Activated CD4-positive, alpha-beta T cell treated with anti-CD3 and anti-CD28 coated beads for 1 hour (primary cell): ENCODE measurements at places on chromosomes 12 and 14.

- no peak for DNase-seq
These were observed 22.2 kb downstream of the NR2C1 start for GRCh38 chr12:95051241-95051640.

- DNase-seq = no peak
These were observed 3.4 kb downstream of the CYP46A1 start for GRCh38 chr14:99687284-99688209.

GRCh38 chr14:92917041-92917940 is 5.7 kb upstream of the CHGA start:
- no peak for DNase-seq

- DNase-seq = peak; percentile 32
These were observed 50.4 kb downstream of the DYRK2 start for GRCh38 chr12:67698672-67699581.

- no peak for DNase-seq
These were observed 57.5 kb downstream of the MSRB3 start for GRCh38 chr12:65335981-65336380.

DNA sequence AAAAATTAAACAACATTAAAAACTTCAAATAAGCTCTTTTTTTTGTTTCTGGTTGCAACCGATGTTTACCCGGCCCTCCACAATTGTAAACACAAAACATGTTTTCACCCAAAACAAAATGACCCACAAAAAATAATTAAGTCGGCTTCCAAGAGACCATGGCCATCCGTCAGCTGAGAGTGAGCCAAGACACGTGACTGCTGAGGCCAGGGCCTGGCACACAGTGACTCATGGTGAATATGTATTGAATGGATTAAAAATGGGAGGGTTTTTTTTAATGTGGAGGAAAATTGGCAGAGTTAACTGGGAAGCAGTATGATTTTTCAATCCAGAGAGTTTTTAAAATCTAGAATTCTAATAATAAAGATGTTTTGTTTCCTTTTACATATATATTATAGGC is 13.8 kb upstream of the CPNE8 start:
- no peak for DNase-seq

DNA sequence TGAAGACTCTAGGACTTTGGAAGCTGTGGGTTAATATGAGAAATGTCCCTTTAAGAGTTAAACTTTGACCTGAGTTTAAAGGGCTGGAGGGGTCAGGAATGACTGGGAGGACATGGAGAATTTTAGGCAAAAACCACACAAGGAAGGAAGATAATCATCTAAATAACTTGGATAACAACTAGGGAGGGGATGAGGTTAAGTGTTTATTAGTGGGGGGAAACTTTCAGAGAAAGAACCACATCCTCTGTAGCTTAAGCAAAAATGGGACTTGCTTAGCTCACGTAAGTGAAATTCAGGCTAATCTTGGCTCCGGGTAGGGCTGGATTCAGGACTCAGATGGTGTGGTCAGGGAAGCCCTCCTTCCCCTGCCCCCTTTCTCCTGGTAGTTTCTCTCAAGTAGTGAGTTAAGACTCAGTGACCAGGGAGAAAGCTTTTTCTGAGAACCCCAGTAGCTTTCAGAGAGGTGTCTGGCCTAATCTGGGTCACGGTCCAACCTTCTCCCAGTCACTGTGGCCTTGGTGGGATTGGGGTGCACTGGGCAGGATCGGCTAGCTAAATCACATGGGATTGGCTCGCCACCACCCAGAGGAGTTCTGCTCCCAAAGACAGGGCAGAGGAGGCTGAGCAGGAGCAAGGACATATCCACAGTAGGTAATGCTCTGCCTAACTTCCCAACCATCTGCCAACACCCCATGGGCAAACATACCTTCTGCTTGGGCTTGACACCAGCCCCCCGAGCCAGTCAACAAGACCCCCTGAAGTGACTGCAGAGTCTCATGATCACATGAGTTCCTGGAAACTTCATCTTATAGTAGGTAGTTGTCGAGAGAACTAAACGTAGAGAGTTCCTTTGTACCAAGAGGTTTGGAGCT is 52.8 kb downstream of the ARF6 start:
- no peak for DNase-seq

DNA sequence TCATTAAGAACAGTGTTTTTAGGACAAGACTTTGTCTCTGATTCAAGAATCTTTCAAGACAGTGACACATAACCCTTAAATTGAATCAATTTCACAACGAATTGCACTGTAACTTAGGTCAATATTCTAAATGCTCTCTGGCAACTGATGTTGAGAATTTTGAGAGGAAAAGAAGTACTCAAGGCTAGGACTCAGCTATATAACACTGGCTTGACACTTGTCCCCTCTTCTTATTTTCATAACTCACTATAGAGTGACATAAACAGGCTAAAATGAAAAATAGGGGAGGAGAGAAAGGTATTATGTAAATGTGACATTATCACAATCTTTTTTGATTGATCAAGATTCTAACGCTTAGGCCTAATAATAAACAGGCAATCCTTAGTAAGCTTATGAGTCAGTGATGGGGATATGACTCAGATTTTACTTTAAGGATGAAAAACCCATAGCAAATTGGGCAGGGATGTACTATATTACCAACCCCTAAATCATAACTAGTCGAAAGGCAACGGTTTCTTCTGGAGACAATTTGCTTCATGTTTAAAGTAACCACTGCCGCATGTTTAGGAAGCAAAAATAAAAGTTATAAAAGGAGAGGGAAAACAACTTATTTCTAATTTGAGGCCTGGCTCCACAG is 10.9 kb downstream of the BTG1 start:
- no peak for DNase-seq

DNA sequence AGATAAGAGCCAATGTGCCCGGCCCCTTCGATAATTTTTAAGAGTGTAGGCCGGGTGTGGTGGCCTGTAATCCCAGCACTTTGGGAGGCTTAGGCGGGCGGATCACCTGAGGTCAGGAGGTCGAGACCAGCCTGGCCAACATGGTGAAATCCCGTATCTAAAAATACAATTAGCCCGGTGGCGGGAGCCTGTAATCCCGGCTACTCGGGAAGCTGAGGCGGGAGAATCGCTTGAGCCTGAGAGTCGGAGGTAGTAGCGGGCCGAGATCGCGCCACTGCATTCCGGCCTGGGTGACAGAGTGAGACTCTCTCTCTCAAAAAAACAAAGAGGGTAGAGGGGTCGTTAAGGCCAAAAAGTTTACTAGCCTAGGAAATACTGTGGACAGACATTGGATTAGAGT is 2.6 kb downstream of the KRAS start:
- no peak for DNase-seq

- no peak for DNase-seq
These were observed 12.6 kb upstream of the RNASE4 start for GRCh38 chr14:20671597-20672283.

DNA sequence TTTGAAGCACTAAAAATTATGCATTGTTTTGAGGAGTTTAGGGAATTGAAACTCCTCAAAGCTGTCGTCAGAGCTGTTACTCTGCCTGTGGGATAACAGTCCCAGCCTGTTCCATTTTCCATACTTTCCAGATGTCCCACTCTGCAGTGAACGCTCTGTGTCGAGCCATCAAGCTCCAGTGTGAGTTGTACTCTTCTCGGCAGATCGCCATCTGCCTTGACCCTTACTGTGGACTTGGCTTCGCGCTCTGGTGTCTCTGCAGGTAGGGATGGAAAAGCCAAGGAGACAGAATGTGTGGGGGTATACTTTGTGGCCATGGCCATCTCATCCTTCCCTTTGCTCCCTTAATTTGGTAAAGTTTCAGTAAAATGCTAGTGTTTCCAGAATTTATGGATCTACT is 35.5 kb upstream of the ATF1 start:
- DNase-seq = no peak

DNA sequence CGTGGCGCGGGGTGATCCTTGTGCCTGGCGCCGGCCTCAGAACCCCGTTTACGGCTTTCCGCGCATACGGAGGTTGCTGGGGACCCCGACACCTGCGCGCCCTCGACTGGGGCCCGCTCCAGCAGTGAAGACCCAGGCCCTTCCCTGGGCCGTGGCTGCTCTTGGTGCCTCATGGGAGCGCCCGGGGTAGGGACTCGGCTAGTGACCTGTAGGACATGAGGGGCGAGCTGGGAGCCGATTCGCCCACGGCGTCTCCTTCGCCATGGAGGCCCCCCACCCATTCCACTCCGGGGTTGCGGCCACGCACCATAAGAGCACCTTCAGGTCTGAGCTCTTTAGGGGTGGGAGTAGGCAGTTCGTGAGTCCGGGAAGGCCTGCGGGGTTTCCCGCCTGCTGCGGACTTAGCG is 14.2 kb upstream of the PAX9 start:
- DNase-seq = no peak

- no peak for DNase-seq
These were observed 498.4 kb downstream of the RMST start for GRCh38 chr12:97960741-97961608.

- DNase-seq = no peak
These were observed 72.3 kb downstream of the ANO2 start for GRCh38 chr12:5872745-5873144.

GRCh38 chr12:56723889-56724700 is 1.0 kb downstream of the NACA start:
- DNase-seq = no peak

GRCh38 chr14:65044596-65044959 is 57.7 kb downstream of the MAX start:
- no peak for DNase-seq

GRCh38 chr14:66045572-66046021 is 440.6 kb upstream of the CCDC196 start:
- no peak for DNase-seq

- DNase-seq = no peak
These were observed 870 bp downstream of the BMAL2 start for GRCh38 chr12:27333403-27334009.

DNA sequence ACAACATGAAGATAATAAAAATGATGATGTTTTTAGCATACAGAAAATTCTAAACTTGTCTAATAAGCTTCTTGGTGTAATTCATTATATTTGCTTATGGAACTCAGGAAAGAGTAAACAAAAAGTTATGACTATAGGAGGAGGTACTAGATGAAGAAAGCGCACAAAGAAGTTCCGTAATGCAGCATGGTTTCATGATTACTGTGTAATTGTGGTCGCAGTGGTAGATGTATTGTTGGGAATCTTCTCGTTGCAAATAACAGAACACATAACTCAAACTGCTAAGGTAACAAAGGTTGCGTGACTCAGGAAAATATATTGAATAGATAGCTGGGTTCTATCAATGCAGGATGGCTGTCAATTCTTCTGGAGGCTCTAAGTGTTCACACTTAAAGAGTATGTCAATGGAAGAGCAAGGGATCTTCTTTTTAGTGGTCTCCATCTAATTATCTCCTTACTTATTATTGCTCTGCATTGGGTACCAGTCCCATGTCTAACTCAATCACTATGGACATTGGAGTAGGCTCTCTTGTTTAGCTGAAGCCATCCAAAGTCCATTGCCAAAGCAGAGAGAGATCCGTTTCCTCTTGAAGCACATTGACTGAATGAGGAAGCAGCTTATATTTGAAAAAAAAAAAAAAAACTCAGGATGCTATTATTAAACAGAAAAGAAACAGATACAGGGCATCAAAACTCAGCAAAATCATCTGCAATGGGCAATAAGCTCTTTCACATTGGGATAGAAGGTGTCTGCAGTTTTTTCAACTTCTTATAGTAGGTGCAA is 283.4 kb upstream of the ATP2B1 start:
- no peak for DNase-seq

DNA sequence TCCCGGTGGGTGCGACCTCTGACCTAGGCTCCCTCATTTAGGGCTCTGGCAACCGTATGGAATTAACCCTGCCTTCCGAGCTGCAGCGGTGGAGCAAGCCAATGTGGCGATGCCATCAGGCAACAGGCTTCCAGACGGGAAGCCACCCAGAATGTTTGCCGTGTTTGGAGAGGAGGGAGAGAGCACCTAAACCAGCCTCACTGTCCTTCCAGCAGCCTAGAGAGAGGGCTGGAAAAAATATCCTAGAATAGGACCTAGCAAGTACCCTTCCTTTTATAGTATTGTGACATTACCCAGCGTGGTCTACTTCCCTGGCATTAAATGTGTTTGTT is 287 bp upstream of the SLC2A13 start:
- no peak for DNase-seq

DNA sequence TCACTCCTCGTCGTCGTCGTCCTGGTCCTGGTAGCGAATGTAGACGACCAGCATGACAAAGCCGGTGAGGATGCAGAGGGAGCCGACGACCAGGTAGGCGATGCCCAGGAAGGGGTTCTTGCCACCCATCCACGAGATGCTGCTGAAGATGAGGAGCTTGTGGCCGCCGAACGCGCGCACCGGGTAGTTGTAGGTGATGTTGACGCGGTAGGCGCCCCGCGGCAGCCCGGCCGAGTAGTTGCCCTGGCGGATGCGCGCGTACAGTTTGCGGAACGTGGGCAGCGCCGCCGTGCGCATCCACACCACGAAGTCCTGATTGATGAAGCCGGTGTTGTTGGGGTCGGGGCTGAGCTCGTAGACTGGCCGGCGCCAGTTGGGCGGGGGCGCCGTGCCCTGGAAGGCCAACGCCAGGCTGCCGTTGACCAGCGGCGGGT is 1.0 kb downstream of the TMEM30B start:
- DNase-seq = no peak

DNA sequence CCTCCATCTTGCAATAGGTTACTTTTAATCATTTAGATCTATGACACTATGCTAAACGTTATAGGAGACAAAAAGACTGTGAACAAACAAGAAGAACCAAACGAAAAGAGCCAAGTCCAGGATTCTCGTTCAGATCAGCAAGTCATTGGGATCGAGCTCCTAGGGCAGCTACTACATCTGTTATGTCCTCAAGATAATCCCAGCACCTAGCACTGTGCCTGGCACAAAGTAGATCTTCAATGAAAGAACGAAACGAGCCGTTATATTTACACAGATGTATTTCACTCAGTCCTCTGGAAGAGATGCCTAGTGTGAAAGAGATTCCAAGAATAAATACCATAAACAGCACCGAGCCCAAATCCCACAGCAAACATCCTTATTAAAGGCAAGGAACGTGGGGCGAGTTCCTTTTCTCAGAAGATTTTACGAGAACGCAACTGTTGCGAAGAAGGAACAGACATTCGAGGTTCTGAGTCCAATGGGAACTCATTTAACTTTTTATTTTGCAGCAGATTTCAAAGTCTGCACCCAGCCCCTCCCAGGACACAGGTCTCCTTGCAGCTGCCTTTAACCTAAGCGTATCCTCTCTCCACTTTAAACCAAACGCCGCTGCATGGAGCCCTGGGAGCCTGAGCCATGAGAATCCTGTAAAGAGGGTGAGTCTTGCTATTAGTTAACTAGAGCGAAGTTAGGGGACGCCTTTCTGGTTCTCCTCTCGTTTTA is 544 bp upstream of the TDP1 start:
- no peak for DNase-seq

GRCh38 chr14:74488786-74489397 is 4.2 kb downstream of the NPC2 start:
- DNase-seq = no peak

- no peak for DNase-seq
These were observed 11.8 kb downstream of the ALG10B start for GRCh38 chr12:38328306-38328895.
